Bronchus fibroblast of lung (primary cell): ENCODE measurements at places on chromosomes 4 and X. TPM values are rescaled to one million over a fixed set of nuclear protein-coding genes. Genes with fewer than 3 reads are reported as not detected.

The NXF2B gene
- not detected in 2 replicates for total RNA-seq

The SCARB2 gene
- total RNA-seq = 70.0 and 76.0 TPM in 2 replicates

The CYLC1 gene
- total RNA-seq = not detected in 2 replicates

The ELOVL6 gene
- 40.3 and 41.9 TPM in 2 replicates for total RNA-seq

The ELF4 gene
- total RNA-seq = 17.5 and 17.8 TPM in 2 replicates

The ARHGAP4 gene
- total RNA-seq = 2.2 and 3.7 TPM in 2 replicates

The TCEAL2 gene
- total RNA-seq = not detected in 2 replicates

The MAGEB1 gene
- total RNA-seq = not detected in 2 replicates

The PABPC4L gene
- total RNA-seq = 0.59 and 1.0 TPM in 2 replicates

The HMGN5 gene
- 0.17 and 0.45 TPM in 2 replicates for total RNA-seq

The VCX3B gene
- not detected in 2 replicates for total RNA-seq

The PDLIM3 gene
- total RNA-seq = 7.9 and 20.1 TPM in 2 replicates

The LRAT gene
- under 0.01 and 0.34 TPM in 2 replicates for total RNA-seq

The AFM gene
- not detected in 2 replicates for total RNA-seq

The TMPRSS11A gene
- not detected in 2 replicates for total RNA-seq

The TMEM144 gene
- total RNA-seq = 1.2 and 1.5 TPM in 2 replicates
